ENCODE measurements at places on chromosomes 7 and 10. TPM values are rescaled to one million over a fixed set of nuclear protein-coding genes. Genes with fewer than 3 reads are reported as not detected.
A peak's percentile ranks its signal among the peaks of the same experiment; 100 is the strongest.

MRLN gene
- not detected for total RNA-seq

GFRA1 gene
- 8.4 TPM for total RNA-seq

WAC gene
- total RNA-seq, result 68.0 TPM

- peak overlapping the region; percentile 68 for H3K4me3 ChIP-seq
- no peaks in the 10 kb centered on the region for H3K36me3 ChIP-seq
- H3K27ac ChIP-seq, result peak overlapping the region; percentile 70
- no peaks in the 10 kb centered on the region for H3K27me3 ChIP-seq
Observed at GRCh38 chr7:42232275-42232674, 4.7 kb downstream of the GLI3 start.

DNA sequence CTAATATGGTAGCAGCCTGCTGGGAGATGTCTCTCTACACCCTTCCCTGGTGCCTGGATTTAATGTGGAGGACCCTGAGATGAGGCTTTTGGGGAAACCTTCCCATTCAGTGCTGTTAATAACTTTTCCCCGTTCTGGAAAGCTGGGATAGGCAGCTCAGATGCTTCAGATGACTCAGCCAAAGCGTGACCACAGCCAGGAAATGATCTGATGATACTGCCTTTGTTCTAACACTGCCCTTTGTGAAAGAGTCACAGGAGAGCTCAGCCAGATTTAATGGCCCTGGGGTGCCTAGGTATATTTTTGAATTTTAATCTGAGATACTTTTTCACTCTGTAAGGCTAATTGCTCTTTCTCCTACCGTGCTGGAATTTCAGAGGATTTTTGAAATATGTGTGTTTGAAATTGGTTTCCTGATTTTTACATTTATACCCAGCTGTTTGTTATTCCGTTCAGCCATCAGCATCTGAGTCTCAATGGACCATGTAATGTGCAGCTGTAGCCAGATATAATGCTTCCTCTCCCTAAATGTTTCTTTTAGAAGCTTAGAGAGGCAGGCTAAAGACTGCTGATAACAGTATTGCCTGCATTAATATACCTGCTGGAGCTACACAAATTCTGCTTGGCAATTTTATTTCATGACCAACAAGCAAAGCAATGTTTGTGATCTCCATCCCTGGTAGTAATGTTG, 17.8 kb downstream of the CELF2 start:
- no peak overlapping the region for H3K27ac ChIP-seq
- H3K4me3 ChIP-seq, result no peak overlapping the region
- H3K36me3 ChIP-seq, result no peaks in the 10 kb centered on the region
- peaks cover 13% of the 10 kb centered on the region for H3K4me1 ChIP-seq
- H3K27me3 ChIP-seq, result no peaks in the 10 kb centered on the region
